ENCODE measurements at places on chromosomes 7 and 10.

- DNase-seq, result no peak
Measured at GRCh38 chr7:129665013-129665401, 53.5 kb downstream of the NRF1 start.

- no peak for DNase-seq
Measured at GRCh38 chr10:125707541-125708468, 11.7 kb upstream of the EDRF1 start.

GRCh38 chr10:96789571-96790108 is 42.5 kb upstream of the LCOR start:
- no peak for DNase-seq

DNA sequence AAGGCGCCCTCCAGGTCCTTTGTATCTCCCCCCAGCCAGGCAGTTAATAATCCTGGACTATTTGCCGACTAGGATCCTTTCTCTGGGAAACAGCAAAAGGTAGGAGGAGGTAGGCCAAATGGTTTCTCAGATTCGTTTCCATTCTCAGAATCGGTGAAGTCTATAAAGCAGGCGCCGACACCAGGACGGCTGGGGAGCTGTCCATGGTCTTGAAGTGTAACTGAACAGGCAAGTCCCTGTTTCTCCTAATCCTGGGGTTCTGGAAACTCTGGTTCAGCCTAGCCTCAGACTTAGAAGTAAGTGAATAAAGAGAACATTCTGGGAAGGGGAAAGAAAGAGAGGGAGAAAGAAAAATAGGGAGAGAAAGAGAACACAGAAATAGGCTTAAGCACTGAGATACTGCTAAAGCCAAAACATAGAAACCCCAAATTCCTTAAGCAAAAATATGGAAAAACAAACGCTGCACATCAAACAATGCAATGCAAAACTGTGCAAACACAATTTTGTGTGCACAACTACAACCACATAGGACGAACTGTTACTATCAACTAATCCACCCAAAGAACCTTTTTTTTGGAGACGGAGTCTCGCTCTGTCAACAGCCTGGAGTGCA is 11.1 kb upstream of the INA start:
- DNase-seq, result no peak

- DNase-seq, result no peak
Measured at GRCh38 chr10:120948889-120949608, 97.9 kb downstream of the WDR11 start.

- no peak for DNase-seq
Measured at GRCh38 chr7:50262916-50263690, 41.4 kb upstream of the IKZF1 start.

DNA sequence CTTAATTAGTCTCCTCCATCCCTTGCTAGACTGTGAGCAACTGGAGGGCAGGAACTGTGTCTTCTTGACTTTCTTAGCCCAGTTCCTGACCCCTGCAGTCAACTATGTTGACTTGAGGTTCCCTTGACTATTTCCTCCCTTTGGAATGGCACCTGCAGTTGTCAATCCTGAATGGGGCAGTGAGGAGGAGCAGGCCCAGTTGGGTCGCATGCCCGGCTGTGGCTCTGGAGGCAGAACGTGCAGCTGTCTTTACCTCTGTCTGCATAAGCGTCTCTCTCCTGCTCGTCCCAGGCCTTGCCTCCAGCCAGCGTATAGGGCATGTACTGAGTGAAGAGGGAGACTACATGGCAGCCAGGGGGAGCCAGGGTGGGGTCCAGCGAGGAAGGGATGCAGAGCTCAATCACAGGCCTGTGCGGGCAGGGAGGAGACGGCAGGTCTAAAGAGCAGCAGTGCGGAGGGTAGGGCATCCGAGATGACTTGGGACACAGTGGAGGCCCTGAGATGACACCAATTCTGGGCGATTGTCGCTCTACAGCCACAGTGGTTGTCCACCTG is 26.8 kb downstream of the PYROXD2 start:
- DNase-seq, result no peak

DNA sequence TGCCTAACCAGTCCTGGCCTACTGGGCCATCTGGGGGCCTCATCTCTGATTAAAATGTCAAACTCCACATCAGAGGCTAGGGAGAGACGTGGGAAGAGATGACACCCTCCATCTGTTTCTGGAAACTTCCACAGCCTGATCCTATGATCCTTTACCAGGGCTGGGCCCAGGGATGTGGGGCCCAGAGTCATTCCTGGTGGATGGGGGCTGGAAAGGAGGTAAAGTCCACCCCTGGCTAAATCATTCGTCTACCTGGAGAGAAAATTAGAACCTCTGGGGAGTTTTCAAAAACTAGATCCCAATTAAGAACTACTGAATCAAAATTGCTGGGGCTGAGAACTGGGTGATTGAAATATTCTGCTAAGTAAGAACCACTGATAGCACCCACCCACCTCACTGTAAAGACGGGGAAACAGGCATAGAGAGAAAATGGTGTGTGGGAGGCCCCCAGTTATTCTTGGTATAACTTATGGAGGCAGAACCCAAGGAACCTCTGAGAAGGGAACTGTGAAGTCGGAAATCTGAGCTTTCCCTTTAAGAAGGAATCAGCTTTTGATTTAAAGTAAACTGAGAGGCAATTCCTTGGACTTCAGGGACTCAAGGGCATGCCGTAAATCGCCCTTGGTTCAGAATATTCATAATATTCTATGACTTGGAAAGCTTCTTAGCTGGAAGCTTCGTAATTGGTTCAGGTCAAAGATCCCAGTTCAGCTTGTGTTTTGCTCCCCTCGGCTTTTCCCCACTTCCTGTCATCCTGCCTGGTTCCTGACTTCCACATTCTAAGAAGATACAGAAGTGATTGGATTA is 53.1 kb downstream of the PRKAG2 start:
- no peak for DNase-seq

DNA sequence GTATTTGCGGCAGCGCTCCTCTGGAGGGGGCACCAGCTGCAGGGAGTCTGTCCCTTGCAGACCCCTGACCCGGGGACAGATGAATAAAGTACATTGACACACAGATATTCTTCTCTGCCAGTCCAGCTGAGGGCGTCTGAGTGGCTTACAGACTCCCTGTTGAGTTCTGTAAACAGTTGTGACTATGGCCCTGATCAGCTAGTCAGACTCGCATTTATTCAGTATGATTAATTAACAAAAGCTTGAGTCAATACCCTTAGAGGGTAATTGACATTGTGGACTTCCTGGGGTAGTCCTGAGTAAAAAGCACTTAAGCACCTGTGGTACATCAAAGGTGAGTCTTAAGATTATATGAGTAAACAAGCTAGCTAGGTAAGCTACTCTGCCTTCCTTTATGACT is 21.0 kb downstream of the ANKRD30A start:
- DNase-seq, result no peak

- DNase-seq, result no peak
Measured at GRCh38 chr7:131546583-131547141, 9.8 kb downstream of the PODXL start.

Data from activated CD8-positive, alpha-beta memory T cell treated with anti-CD3 and anti-CD28 coated beads for 1 hour (primary cell).